ENCODE measurements at places on chromosomes 3 and 15.

GRCh38 chr15:83283138-83283812, 1.2 kb downstream of the BNC1 start:
- DNase-seq = no peak

DNA sequence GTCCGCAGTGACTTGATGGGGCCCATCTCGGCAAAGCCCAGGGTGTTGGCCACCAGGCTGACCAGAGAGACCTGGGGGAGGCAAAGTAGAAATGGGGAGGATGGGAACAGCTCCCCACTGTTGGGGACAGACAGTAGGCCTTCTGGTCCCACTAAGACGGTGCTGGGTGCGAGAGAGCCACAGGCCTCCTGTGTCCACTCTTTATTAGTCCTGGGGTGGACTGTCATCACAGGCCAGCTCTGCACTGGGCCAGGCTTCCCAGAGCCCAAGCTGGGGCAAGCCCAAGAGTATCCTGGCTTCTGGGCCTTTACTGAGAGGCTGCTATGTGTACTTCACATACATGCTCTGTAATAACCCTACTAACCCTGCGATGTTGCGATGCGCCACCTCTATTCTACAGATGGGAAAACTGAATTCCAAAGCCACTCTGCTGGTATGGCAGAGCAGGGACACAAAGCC, 66.4 kb downstream of the EXOG start:
- no peak for DNase-seq

- no peak for DNase-seq
Observed at GRCh38 chr3:25469558-25469957, 41.5 kb downstream of the RARB start.

- no peak for DNase-seq
Observed at GRCh38 chr3:194219826-194220410, 84.0 kb downstream of the HES1 start.

DNA sequence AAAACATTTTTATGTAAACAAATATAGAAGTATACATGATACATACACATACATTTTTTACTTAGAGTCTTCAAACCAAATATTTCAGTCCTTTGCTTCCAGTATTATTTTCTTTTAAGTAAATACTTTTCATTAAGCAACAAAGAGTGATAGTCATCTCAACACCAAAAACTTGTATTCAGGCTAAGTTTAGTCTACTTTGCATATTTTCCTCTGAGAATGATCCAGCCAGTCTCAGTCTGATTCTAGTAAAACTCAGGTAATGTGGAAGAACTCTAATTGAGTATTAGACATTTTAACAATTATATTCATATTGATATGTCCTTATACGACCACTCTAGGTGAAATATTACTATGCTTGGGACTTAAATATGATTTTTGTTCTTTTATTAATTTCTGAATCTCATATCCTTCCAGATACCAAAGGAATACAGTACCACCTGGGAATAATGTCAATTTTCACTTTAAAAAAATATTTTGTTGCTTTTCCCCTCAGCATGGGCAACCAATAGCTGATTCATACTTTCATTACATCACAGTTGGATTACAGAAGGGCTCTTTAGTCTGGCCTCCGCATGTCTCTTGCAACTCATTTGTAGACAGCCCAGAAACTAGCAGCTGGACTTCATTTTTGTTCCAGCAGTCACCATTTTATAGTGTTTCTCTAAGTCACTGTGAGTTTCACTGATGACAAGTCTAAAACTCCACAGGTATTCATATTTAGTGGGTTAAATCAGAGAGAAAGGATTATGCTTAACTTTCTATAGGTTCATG, 390.4 kb downstream of the ZBTB20 start:
- no peak for DNase-seq

DNA sequence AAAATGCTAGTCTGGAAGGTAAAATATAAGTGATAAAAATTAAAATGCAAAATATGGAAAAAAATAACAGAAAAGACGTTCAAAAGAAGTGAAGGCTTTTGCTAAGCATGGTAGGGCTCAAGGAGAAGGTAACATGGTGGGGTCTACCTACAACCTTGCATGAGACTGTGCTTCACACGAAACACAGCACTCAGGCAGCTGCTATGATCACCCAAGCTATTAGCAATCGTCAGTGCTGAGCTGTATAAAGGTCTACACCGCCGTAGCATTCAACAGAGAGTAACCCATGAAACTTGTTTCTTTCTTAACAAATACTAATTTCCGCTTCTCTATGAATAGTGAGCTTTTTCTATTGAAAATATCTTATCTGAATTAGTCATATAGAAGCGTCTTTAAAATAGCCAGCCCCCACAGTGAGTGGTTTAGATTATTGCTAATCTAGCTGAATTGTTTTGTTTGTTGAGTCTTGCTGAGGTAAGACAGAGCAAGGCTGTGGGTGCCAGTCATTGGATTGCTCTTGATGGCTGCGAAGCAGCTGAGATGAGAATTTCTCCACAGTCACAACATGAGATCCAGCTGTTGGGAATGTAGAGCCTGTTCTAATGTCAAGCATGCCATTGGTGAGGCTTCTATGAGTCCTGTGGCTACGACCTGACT, 230.0 kb downstream of the KLF13 start:
- no peak for DNase-seq

DNA sequence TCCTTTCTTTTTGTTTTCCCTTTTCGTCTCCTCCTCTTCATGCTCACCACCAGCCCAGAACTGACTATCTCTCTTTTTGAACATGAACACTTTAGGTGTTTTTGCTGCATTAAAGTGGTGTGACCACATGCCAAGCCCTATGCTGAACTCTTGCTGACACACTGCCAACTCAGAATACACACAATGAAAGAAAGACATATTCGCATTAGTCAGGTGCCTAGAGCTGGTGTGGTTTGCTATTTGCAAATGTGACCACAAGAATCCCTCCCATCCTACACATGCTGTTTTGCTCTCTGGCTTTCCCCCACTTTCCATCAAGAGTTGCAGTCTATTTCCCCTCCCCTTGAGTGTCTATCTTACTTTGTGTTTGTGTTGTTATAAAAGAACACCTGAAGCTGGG, 967.8 kb upstream of the CFAP20DC start:
- DNase-seq = peak; percentile 18

GRCh38 chr3:27728195-27729087, 6.3 kb upstream of the EOMES start:
- DNase-seq = no peak

Measured in mucosa of gallbladder (tissue), 1 donor.